ENCODE measurements at places on chromosomes 12 and 14. TPM values are rescaled to one million over a fixed set of nuclear protein-coding genes. Genes with fewer than 3 reads are reported as not detected.

- DNase-seq: no peak
Observed at GRCh38 chr12:85955127-85955526, 81.0 kb downstream of the NTS start.

DNA sequence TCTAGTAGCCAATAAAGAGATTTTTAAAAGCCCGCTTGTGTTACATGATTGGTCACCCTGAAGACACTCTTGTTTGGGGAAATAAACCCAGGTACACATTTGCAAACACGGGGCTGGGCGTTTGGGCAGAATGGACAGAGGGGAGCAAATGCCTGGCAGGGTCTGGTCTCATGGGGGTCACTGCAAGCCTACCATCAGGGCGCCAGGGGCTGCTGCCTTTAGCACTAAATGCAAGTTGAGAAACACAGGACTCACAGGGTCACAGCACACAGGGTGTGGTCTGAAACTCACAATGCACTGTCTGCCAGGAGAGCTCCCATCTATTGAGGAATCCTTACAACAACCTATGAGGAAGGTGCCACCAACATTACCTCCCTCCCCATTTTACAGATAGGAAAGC, 62.6 kb downstream of the CHGA start:
- DNase-seq: no peak

DNA sequence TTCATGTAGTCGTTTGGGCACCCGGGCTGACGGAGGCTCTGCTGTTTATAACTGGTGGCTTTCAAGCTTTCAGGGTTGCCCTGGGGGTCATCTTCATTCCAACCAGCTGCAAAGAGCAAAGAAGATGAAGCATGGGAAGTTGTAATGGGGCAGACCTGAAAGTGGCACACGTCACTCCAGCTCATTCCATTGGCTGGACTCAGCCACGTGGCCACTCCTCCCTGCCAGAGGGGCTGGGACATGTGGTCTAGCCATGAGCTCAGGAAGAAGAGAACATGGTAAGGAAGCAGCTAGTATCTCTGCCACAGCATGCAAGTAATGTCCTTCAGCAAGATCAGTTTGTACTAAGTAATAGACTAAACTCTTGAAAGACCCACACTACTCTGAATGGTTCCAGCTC, 51.7 kb upstream of the FERMT2 start:
- peak; percentile 9 for DNase-seq

Gene NEUROD4
- total RNA-seq: not detected

Data from HT1080 (cell line).